ENCODE measurements at places on chromosomes 11 and 22. TPM values are rescaled to one million over a fixed set of nuclear protein-coding genes. Genes with fewer than 3 reads are reported as not detected.

The TRIM51 gene
- total RNA-seq = not detected

GRCh38 chr11:115425816-115426215, 78.4 kb downstream of the CADM1 start:
- H3K36me3 ChIP-seq = no peaks in the 10 kb centered on the region
- no peak for DNase-seq
- no peak overlapping the region for H3K27ac ChIP-seq
- no peaks in the 10 kb centered on the region for H3K4me1 ChIP-seq
- no peaks in the 10 kb centered on the region for H3K27me3 ChIP-seq

- H3K4me1 ChIP-seq = no peaks in the 10 kb centered on the region
- H3K27ac ChIP-seq = no peak overlapping the region
- H3K36me3 ChIP-seq = no peaks in the 10 kb centered on the region
- no peak overlapping the region for H3K4me3 ChIP-seq
Measured at GRCh38 chr11:109527496-109527895, 105.5 kb downstream of the C11orf87 start.

The CALCA gene
- total RNA-seq = not detected

DNA sequence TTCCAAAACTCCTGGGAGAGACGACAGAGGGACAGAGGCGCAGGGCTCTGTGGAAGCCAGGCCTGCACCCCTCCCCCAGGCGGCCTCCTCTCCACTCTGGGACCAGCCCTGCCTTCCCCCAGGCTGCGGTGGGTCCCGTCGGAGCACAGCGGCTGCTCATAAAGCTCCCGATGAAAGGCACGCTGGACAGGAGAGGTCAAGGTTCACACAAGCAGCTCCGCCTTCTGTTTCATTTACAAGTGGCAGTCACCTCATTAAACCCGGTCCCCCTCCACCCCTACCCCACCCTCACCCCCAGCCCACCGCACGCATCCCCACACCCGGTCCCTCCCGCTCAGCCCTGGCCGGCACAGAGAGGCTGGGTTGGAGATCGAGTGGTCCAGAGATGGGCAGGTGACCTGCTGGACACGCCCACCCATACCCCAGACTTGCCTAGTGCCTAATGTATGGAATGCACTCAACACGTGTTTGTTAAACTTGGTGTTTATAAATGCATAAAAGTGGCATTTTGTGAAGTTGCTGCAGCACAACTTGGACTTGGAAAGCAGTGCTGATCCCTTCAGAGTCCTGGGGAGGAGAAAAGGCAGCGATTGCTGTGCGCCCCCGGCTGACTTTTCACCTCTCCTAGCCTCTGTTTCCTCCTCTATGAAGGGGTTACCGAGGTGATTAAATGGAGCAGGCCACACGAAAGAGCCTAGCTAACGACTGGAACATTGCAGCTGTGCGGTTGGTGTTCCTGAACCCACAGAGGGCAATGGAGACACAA, 26.0 kb downstream of the RPUSD4 start:
- H3K27me3 ChIP-seq = no peaks in the 10 kb centered on the region
- peaks cover 27% of the 10 kb centered on the region for H3K4me1 ChIP-seq
- no peak for DNase-seq
- H3K36me3 ChIP-seq = no peaks in the 10 kb centered on the region

The MUC6 gene
- total RNA-seq = not detected

The ASRGL1 gene
- total RNA-seq = 12.4 TPM

The P4HA3 gene
- total RNA-seq = not detected

DNA sequence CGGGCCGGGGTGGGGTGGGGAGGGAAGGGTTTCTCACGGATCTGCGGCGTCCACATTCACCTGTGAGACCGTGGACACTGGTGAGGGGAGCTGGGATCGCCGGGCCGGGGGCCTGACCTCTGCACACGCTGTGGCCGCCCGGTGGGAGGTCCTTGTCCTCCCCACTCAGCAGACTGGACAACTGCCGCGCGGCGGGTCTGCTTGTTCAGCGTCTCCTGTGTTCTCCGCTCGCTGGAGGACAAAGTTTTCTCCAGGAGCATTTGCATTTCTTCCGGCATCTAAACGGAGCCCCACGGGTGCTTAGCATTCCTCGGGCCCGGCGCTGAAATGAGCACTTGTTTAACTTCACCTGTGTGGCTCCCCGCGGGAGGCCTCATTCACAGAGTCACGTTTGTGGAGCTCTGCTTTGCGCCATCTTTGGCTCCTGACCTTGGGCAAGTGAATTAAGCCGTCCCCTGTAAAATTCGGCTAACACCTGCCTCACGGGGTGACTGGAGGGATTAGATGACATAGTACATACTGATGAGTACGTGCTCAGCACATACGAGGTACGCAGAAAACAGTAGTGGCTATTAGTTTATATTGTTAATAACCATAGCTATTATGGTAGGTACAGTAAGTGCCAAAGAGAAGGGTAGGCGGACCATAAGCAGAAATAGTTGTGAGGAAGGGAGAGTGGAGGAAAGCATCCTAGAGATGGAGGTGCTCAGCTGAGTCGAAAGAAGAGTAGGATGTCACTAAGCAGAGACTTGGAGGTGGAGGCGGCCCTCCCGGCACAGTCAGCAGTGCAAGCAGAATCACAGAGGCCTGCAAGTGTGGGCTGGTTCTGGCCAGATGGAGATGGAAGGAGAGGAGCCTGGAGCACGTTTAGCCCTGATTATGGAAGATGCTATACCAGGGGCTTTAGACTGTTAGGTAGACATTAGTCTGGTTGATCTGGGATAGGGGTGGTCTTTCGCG, 885 bp downstream of the TRMU start:
- H3K36me3 ChIP-seq = peaks cover 64% of the 10 kb centered on the region
- peak overlapping the region; percentile 95 for H3K4me3 ChIP-seq
- DNase-seq = peak; percentile 35
- H3K27ac ChIP-seq = peak overlapping the region; percentile 93
- H3K4me1 ChIP-seq = peaks cover 21% of the 10 kb centered on the region
- H3K27me3 ChIP-seq = no peaks in the 10 kb centered on the region

The SHISAL1 gene
- total RNA-seq = not detected

GRCh38 chr22:29997516-29997915, 82.7 kb upstream of the HORMAD2 start:
- DNase-seq = no peak
- peaks cover 2% of the 10 kb centered on the region for H3K4me1 ChIP-seq
- no peaks in the 10 kb centered on the region for H3K27me3 ChIP-seq
- H3K36me3 ChIP-seq = peaks cover 5% of the 10 kb centered on the region

The OR8G5 gene
- not detected for total RNA-seq

DNA sequence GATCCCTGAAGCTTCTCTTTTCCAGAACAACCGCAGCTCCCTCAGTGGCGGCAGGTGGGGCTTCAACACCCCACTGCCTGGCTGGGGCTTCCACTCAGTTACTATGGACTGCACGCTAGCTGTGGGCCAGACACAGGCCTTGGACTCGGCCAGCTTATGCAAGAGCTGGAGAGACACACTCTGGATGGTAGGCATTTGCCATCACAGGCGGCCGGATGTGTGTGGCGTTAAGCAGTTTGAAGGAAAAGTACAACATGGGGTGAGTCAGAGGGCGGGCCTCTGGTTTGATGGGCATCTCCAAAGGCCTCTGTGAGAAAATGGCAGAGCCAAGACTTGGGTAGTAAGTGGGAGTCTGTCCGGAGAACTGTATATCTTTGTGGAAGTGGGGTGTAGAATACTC, 17.6 kb downstream of the KCNJ4 start:
- no peaks in the 10 kb centered on the region for H3K4me1 ChIP-seq
- H3K27me3 ChIP-seq = peaks cover 3% of the 10 kb centered on the region
- DNase-seq = no peak
- H3K4me3 ChIP-seq = no peak overlapping the region

- H3K4me1 ChIP-seq = no peaks in the 10 kb centered on the region
- H3K4me3 ChIP-seq = no peak overlapping the region
Measured at GRCh38 chr11:96986516-96986915, 596.7 kb downstream of the JRKL start.

GRCh38 chr11:93542811-93543229, 371 bp downstream of the SMCO4 start:
- no peak for DNase-seq
- H3K4me3 ChIP-seq = peak overlapping the region; percentile 80
- peak overlapping the region; percentile 83 for H3K27ac ChIP-seq
- peaks cover 22% of the 10 kb centered on the region for H3K4me1 ChIP-seq

DNA sequence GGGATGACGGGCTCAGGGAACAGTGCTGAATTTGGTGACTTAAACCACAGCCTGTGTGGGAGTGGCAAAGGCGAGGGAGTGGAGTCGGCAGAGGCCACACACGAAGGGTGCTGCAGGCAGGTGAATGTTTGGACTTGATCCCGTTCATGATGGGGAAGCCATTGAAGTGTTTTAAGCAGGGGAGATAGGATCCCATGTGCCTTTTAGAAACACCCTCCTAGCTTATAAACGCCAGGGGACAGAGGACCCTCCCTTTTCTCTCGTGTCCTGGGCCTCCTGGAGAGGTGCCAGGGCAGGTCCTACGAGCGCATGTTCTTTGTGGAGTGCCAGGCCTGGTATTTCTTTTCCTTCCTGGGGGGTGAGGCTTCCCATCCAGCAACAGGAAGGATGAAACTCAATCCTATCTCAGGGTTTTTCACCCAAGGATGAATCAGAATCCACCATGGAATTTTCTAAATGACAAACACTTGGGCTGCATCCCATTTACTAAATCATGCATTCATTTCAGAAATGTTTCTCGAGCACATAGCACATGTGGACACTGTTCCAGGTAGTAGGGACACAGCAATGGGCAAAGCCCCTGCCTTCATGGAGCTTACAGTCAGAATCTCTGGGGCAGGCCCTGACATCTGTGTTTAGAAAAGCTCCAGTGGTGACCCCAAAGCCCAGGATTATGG, 59.6 kb downstream of the CHRDL2 start:
- no peaks in the 10 kb centered on the region for H3K27me3 ChIP-seq
- no peak overlapping the region for H3K27ac ChIP-seq
- no peaks in the 10 kb centered on the region for H3K36me3 ChIP-seq
- H3K4me1 ChIP-seq = no peaks in the 10 kb centered on the region
- no peak overlapping the region for H3K4me3 ChIP-seq

GRCh38 chr11:96144553-96144952, 198.4 kb downstream of the MAML2 start:
- H3K4me1 ChIP-seq = peaks cover 17% of the 10 kb centered on the region
- H3K27me3 ChIP-seq = no peaks in the 10 kb centered on the region
- no peak overlapping the region for H3K27ac ChIP-seq
- DNase-seq = no peak
- H3K4me3 ChIP-seq = no peak overlapping the region

- no peaks in the 10 kb centered on the region for H3K36me3 ChIP-seq
- H3K27me3 ChIP-seq = peaks cover 19% of the 10 kb centered on the region
- no peak overlapping the region for H3K4me3 ChIP-seq
Measured at GRCh38 chr11:124070915-124071622, 29.9 kb upstream of the OR10G7 start.

The CASP12 gene
- total RNA-seq = not detected

GRCh38 chr11:65180877-65181568, 705 bp upstream of the CAPN1 start:
- H3K36me3 ChIP-seq = peaks cover 6% of the 10 kb centered on the region
- H3K27ac ChIP-seq = peak overlapping the region; percentile 83
- peak; percentile 68 for DNase-seq
- peaks cover 16% of the 10 kb centered on the region for H3K4me1 ChIP-seq
- peaks cover 7% of the 10 kb centered on the region for H3K27me3 ChIP-seq

- H3K27ac ChIP-seq = no peak overlapping the region
- H3K36me3 ChIP-seq = peaks cover 16% of the 10 kb centered on the region
- no peaks in the 10 kb centered on the region for H3K27me3 ChIP-seq
- peak; percentile 47 for DNase-seq
- no peak overlapping the region for H3K4me3 ChIP-seq
- peaks cover 50% of the 10 kb centered on the region for H3K4me1 ChIP-seq
Measured at GRCh38 chr11:119262668-119263351, 54.1 kb downstream of the MCAM start.

The PRR33 gene
- not detected for total RNA-seq

The TPBGL gene
- 0.13 TPM for total RNA-seq

DNA sequence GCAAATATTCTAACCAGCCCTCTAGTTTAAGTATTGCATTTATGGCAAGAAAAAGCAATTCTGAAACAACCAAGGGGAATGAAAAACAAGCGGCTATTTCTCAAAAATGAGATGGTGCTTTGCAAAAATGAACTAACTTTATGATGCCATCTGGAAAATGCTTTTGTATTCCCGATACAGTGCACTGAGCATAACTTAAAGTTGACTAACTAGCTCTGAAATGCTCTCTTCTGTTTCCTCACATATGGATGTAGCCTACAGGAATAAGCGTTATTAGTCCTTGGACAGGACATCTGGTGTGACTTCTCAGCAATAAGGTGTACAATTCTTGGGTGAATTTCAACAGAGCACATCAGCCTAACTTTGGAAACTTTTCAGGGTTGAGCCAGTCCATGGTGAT, 228.2 kb upstream of the DDI1 start:
- H3K4me3 ChIP-seq = no peak overlapping the region
- no peak for DNase-seq
- H3K27ac ChIP-seq = no peak overlapping the region
- H3K27me3 ChIP-seq = no peaks in the 10 kb centered on the region
- no peaks in the 10 kb centered on the region for H3K4me1 ChIP-seq

GRCh38 chr22:36986242-36986821, 32.9 kb downstream of the TST start:
- peaks cover 5% of the 10 kb centered on the region for H3K36me3 ChIP-seq
- DNase-seq = peak; percentile 70
- no peaks in the 10 kb centered on the region for H3K4me1 ChIP-seq
- H3K27me3 ChIP-seq = peaks cover 25% of the 10 kb centered on the region

- peak overlapping the region; percentile 48 for H3K27ac ChIP-seq
- peaks cover 3% of the 10 kb centered on the region for H3K27me3 ChIP-seq
- H3K4me1 ChIP-seq = peaks cover 48% of the 10 kb centered on the region
- no peak overlapping the region for H3K4me3 ChIP-seq
Measured at GRCh38 chr22:23497016-23497885, 82.8 kb downstream of the IGLL1 start.

- H3K27me3 ChIP-seq = peaks cover 3% of the 10 kb centered on the region
- peaks cover 27% of the 10 kb centered on the region for H3K36me3 ChIP-seq
- peaks cover 27% of the 10 kb centered on the region for H3K4me1 ChIP-seq
Measured at GRCh38 chr11:61392981-61393595, 701 bp downstream of the TMEM216 start.

The C11orf87 gene
- not detected for total RNA-seq

All from activated CD8-positive, alpha-beta T cell treated with anti-CD3 and anti-CD28 coated beads, Interleukin-2, amount 10 ng/mL, durations not matched to agents 7 days and 5 days (primary cell).